CD4-positive, alpha-beta T cell treated with Interleukin-4 for 4 hours (primary cell): ENCODE measurements at places on chromosomes 11 and 22.

- DNase-seq: no peak
Measured at GRCh38 chr11:68948496-68948895, 32.3 kb downstream of the MRGPRD start.

DNA sequence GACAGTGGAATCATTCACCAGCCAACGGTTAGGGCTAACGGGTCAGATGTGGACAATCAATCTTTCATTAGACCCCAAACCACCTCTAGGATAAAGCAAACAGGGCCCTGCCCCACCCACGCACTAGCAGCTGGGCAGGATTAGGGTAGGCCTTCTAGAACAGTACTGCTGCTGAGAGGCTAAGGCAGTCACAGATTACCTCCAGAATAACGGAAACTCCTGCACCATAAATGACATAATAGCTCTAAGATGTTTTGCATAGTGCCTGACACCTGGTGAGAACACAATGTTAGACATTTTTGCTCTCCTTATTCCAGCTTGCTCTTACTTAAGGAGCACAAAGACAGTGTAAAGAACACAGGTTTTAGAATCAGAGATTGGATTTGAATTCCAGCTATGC is 1.8 kb downstream of the SYTL2 start:
- peak; percentile 28 for DNase-seq

- DNase-seq: no peak
Measured at GRCh38 chr11:90330632-90331031, 107.8 kb upstream of the CHORDC1 start.

GRCh38 chr11:96026310-96026709 is 102.4 kb upstream of the MTMR2 start:
- no peak for DNase-seq

GRCh38 chr22:19958083-19959042 is 16.7 kb upstream of the TXNRD2 start:
- DNase-seq: no peak

DNA sequence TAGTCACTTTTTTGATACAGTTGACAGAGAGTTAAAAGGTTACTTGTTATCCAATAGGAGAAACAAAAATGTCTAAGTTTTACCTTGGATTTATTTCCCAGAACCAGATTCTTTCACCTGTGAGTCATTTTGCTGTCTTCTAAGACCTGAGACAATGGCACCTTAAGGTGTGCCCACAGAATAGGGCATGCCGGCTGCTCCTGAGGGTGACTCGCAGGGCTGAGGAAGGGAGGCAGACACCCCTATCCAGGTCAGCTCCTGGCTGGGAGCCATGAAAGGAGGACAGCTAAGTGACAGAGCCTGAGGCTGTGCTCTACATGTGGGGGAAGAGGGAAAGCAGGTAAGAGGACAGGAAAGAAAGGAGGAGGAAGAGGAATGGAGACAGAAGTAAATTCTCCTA is 67.8 kb downstream of the RASSF10 start:
- no peak for DNase-seq

- no peak for DNase-seq
Measured at GRCh38 chr22:38038426-38038825, 18.8 kb upstream of the PICK1 start.

- no peak for DNase-seq
Measured at GRCh38 chr11:118321386-118322082, 17.0 kb downstream of the CD3E start.

- no peak for DNase-seq
Measured at GRCh38 chr11:34719303-34719848, 98.5 kb downstream of the EHF start.

DNA sequence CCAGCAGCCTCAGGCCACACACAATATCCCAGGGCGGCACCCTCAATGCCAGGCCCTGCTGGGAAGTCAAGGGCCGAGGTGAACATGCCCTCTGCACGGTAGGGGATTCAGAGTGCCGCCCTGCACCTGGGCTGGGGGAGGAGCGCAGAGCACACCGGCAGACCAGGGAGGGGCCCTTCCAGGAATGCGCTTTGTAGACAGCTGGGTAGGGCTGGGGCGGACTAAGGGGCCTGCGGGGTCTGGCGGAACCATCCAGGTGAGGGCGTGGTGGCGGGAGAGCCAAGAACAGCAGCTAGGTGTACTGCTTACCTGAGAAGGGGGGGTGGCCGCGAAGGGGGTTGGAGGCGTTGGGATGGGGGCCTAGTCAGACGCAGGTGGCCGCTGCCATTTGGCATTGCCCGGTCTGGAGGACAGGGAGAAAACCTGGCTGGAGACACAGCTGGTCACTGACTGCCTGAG is 26.0 kb downstream of the DUSP8 start:
- DNase-seq: no peak

DNA sequence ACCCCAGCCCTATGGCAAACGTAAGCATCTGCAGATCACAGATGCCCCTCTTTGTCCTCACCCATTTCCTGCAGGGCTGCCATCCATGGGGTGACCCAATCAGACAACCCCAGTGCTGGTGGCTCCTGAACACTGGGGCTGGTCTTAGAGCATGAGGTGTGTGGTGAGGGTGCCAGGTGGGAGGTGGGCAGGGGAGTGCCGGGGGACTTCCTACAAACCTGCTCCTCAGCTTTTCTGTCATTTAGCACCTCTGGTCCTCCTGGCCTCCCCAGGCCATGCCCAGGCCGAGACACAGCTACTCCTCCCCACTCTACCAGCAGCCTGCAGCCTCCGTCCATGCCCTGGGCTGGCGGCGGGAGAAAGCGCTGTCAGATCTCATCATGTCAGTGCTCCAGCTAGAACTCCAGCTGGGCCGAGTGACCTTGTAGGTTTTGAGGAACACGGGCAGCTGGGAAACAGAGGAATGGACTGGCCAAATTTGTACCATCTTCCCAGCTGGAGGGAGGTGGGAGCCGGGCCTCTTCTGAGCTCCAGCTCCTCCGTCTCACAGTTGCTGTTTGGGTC is 157.7 kb upstream of the NECTIN1 start:
- no peak for DNase-seq

DNA sequence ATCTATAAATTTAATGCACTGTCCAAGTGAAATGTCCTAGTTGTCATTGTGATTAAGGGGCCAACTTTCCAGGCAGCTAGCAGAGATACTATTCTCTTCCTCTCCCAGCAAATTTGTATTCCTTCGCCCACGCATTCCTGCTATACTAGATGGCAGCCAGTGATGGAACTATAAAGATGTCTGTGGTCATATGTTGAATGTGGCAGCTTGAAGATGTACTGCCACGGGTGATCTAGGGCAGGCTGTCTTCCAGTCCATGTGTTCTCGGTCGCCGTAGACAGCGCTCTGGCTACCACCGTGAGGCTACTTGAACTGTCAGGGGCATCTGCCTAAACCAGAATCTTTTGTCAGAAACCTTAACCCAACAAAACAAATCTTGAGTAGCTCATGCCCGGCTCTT is 8.3 kb upstream of the SIDT2 start:
- DNase-seq: no peak

DNA sequence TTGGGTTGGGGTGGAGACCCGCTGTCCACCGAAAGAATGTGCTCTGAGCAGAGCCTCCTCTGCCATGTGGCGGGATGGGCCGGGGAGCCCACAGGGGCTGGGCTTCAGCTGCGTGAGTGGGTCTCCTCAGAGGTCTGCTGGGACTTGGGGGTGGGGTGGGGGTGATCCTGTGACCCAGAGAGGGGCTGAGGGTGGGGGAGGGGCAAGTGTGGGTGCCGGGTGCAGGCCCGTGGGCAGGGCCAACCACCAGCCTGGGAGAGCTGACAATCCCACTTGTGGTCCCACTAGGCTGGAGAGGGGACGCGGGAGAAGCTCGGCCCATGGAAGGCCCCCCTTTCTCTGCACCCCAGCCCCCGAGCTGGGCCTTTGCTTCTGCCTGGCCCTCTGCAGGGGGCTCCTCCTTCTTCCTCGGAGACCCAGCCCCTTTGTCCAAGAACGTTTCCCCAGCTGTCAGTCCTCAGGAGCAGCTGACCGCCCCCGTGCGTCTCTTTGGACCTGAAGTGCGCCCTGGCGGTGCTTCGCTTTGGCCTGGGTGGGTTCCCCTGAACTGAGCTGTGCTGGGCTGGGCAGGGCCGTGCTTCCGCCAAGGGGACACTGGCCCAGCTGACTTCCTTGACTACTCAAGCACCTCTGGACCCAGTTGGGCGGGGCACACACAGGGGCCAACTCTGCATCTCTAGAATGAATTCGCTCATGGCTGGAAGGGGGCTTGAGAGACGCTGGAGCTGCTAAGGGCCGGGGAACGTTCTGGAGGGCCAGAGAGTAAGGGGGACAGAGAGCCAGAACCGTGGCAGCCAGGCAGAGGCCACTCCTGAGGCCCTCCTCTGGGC is 30.2 kb downstream of the OSBPL5 start:
- no peak for DNase-seq

GRCh38 chr22:39488563-39489083 is 13.5 kb upstream of the MIEF1 start:
- DNase-seq: no peak

DNA sequence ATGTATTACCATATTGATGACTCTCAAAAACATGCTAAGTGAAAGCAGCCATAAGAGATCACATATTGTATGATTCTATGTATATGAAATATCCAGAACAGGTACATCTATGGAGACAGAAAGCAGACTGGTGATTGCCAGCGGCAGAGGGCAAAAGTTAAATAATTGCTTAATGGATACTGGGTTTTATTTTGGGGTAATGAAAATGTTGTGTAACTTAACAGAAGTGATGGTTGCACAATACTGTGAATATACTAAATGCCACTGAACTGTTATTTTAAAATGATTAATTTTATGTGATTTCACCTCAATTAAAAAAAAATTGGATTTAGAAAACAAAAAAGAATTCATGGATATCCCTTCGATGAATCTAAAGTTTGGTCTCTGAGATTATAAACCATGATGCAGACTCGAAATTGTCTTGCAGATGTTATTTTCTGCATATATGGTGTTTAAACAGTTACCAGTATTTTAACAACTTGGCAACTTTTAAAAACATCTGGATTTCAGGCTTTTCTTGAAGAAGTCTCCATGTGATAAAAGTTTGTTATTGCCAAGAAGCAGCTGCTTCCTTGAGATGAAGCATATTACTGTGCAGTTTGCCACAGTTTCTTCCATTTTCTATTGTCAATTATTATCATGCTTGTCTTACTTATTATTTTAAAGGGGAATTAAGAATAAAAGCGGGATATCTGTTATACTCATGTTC is 38.1 kb downstream of the LARGE2 start:
- DNase-seq: no peak

DNA sequence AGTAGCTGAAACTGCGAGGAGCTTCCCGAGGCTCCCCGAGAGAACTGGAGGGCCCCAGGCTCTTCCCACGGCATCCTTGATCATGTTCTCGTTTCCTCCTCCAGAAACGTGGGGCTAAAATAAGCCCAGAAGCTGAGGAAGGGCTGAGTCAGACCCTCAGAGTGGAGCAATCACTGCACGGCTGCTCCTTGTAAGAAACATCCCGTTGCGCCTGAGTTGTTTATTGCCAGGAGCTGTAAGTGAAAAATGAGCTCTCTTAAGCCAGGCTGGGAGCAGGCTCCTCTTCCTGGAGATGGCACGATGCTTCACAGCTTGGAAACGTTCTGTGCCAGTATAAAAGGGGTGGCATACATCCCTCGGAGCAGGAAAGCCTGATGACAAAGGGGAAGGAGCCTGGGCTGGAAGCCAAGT is 47.3 kb upstream of the SYN3 start:
- no peak for DNase-seq

- DNase-seq: no peak
Measured at GRCh38 chr11:44754876-44755555, 28.3 kb downstream of the TSPAN18 start.

- DNase-seq: peak; percentile 52
Measured at GRCh38 chr22:26648011-26648497, 9.3 kb upstream of the MIAT start.

DNA sequence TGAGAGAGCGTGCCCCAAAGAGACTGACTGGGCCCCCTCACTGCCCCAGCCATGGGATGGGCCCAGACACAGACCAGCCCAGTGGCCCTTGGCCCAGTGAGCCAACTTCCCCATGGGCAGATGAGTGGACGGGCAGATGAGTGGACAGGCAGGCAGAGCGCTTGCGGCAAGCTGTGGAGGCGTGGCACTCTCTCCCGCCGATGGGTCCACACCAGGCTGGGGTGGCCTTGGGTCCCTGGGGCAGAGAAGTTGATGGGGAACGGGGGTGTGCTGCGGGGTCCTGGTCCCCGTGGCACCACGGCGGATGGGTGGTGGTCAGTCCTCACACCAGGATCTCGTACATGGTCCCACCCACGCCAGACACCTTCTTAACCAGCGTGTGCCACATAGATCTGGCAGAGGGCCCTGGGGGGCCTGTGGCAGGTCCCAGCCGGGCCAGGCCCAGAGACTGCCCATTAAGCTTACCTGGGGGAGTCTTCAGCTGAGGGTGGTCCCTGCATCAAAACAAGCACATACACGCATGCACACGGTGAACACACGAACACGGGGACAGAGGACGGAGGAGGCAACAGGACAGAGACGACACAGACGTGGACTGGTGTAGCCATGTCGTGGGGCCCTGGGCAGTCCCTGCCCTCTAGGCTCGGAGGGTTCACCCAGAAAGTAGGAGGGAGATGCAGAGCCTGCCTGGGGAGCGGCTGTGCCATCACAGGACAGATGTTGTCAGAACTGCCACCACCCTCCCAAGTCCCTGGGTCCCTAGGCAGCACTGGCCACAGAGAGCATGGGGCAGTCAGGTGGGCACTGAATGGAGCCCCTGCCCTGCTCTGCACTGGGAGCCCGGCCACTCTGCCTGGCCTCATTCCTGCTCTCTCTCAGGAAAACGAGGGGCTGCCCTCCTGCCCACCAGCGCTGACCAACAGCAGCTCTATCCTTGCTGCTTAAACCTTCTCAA is 182.2 kb downstream of the IGLL1 start:
- no peak for DNase-seq

DNA sequence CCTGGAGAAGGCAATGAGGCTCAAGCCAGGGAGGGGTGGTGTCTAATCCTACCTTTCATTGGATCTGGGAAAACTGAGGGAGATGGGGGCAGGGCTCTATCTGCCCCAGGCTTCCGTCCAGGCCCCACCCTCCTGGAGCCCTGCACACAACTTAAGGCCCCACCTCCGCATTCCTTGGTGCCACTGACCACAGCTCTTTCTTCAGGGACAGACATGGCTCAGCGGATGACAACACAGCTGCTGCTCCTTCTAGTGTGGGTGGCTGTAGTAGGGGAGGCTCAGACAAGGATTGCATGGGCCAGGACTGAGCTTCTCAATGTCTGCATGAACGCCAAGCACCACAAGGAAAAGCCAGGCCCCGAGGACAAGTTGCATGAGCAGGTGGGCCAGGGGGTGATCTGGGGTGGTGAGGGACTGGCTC is at the start of gene FOLR1:
FOLR1 (plus strand) TSS at position 180 of the 421 bp plus-strand sequence; CDS start at position 214, 34 bp downstream.
- no peak for DNase-seq

DNA sequence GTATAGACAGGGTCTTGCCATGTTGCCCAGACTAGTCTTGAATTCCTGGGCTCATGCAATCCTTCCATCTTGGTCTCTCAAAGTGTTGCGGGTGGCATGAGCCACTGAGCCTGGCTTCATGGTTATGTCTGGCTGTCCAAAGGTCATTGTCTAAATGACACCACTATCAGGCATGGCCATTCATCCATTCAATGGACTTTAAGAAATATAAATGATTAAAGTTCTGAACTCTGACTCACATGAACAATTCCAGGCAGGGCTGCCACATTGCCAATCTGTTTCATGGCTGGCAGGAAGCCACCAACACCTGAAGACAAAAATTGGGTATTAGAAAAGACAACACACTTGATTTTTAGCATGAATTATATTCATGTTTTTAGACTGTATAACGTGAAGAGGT is 4.1 kb downstream of the RTCB start:
- DNase-seq: no peak
